ENCODE measurements at places on chromosomes 5 and 9.

GRCh38 chr5:114360816-114361723 lies 800 bp upstream of the KCNN2 start:
- no peak for DNase-seq

GRCh38 chr5:77645158-77645994 lies 6.9 kb upstream of the OTP start:
- DNase-seq: peak; percentile 57

DNA sequence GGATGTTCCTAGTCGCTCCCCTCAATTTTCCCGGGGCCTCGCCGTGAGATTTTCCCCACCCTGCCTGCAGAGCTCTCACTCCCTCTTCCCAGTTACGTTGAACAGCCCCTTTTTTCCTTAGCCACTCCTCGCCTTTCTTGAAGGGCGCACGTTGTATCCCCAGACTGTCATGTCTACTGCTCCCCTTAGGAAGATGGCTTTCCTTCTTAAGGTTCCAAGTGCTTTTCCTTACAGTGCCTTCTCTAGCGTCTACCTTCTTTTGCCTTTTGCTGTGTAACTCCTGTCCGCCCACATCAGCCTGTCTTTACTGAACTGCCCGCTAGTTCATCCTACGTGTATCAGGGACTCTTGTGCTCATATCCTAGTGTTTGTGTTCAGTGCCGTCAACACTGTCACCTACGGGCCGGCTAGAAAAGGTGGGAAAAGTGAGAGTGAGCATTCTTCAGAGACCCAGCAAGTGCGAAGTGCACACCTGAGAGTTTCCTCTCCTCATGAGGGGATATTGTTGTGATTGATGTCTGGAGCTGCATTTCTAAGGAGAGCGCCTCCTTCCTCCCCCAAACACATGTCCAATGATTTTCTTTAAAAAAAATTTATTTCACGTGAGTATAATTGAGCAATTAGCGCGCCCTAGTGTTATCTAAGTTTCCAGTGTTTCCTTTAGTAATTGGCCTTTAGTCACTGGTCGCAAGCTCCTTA lies 764 bp downstream of the CAMLG start:
- peak; percentile 2 for DNase-seq

- DNase-seq: peak; percentile 6
These were observed 133.0 kb upstream of the TUT7 start for GRCh38 chr9:86486891-86487837.

DNA sequence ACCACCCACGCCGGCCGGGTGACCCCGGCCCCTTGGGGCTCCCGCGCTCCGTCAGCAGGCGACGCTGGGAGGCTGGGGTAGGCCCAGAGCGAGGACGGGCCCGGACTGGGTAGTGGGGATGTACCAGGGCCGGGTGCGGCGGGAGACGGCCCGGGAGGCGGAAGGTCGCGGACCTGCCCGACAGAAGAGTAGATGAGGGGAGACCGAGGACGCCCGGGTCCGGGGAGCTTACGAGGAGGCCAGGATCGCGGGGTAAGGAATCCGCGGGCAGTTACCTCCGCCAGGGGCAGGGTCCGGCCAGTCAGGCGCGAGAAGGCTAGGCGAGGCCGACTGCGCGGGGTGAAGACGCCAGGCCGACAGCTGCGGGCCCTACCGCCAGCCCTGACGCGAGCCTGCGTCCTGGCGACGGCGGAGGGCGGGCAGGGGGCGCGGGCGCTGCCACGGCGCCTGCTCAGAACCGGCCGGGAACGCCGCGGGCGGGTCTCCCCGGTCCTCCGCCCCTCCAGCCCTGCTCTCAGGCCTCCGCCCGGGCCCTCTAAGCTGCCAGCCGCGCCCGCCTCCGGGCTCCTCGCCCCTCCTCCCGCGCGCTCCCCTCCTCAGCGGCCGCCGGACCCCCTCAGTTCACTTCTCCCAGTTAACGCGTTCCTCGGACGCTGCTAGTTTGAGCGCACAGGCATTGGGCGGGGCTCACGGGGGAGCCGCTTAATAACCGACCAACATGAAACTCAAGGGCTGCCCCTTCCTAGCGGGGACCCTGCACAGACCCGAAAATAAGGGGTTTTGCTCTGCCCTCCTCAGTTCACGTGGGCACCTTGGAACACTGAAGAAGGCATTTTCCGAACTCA lies at the start of gene CPLANE1:
TSS of gene CPLANE1 (minus strand) at position 407 of the 845 bp plus-strand sequence. CDS start 1,678 bp downstream, outside the sequence.
- peak; percentile 70 for DNase-seq

- peak; percentile 24 for DNase-seq
These were observed 441.8 kb upstream of the TLE4 start for GRCh38 chr9:79129865-79130480.

DNA sequence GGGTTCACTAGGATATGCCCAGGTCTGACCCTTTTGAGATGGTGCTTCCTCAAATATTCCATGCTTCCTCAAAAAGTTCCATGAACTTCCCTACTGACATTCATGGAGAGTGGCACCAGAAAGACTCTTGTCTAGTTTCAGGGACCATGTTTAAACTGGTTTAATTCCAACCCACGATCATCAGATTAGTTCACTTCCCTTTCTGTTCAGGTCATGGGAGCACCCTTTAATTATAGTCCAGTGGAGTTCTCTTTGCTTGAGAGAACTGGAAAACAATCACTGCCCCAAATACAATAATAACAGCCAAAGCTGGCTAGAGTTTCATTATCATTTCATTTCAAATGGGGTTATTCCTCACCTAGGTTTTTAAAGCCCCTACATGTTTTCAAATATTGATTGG lies 9.7 kb upstream of the ERBIN start:
- DNase-seq: no peak

DNA sequence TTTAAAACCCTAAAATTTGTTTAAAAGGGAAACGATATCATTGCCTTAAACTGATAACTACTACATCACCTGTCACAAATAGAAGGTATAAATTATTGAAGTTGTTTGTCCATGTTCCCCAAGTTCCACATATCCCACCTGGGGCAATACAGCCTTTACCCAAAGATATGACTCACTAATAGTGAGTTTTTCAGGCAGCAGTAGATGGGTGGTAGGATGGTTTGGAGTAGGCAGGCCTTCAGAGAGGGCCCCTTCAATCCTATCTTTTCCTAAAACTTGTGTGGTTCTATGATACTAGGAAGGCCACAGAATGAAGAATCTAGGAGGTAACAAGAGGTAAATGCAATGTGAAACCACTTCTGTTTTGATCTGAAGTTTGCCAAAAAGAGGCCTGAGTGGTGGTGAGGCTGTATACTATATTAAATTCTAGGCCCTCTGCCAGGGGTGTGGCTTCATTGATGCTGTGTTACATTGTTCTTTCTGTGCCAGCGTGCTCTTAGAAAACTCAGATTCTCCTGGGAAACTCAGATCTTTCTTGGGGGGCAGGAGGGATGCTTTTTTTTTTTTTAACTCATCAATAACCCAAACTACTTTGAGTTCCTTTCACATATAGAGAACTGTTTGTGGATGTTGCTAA lies 7.2 kb downstream of the CYSTM1 start:
- DNase-seq: no peak

- DNase-seq: peak; percentile 30
These were observed 56.6 kb downstream of the SLC28A3 start for GRCh38 chr9:84283946-84284345.

DNA sequence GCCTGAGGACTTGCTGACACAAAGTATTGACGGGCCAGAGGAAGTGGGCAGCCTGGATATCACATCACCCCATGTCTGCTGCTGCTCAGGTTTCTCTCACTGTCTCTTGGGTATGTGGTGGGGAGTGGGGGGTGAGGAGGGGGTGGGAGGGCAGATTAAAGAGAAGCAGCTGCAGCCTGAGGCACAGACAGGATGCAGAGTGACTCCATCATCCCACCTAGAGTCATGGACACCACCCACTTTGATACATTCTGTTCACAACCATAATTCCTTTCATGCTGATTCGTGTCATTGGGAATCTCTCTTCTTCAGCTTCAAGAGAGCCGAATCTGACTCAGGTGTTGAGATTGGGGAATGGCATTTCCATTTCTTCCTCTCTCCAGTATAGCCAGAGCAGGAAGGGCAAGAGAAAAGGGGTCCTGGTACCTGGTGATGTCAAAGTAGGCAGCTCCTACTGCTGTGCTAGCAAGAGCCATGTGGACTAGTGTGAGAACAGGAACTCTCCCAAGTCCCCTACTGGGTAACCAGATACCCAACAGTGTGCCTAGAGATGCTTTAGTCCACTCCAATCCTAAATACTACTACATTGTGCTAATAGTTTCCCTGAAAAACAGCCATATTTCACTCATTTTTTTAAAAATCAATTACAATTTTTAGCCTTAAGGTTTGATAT lies 22.4 kb downstream of the GRAMD2B start:
- DNase-seq: no peak

DNA sequence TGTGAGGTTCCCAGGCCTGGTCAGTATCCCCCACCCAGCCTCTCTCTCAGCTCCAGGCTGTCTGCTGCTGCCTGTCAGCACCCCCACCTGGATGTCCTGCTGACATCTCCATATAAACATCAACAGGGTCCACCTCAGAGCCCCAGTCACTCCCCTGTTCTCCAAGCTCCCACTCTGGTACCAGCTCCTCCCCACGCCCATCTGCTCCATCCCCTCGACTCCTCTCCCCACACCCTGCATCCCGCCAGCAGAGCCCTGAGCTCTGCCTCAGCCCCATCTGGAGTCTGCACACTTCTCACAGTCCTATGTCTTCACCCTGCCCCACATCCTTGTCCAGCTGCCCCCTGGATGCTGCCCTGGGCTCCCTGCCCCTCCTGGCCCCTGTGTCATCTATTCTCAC lies 67.7 kb upstream of the LRRTM2 start:
- DNase-seq: no peak

- DNase-seq: no peak
These were observed 21.2 kb downstream of the GRIA1 start for GRCh38 chr5:153511622-153512021.

DNA sequence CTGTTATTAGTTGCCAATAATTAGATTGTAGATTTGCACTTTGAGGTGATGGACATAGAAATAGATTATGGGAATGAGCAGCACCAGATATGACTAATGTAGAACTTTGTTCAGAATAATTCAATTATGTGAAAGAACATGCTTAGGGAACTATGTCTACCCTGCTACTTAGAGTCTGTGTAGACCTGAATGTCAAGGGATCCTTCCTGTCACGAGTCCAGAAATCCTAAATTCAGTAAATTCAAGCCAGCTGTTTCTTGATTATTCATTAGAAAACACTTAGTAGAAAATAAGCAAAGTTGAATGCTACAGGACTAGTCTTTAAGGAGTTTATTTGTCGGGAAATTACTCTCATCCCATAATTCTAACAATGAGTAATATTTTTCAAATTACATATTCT lies 887.3 kb upstream of the SEMA6A start:
- no peak for DNase-seq

DNA sequence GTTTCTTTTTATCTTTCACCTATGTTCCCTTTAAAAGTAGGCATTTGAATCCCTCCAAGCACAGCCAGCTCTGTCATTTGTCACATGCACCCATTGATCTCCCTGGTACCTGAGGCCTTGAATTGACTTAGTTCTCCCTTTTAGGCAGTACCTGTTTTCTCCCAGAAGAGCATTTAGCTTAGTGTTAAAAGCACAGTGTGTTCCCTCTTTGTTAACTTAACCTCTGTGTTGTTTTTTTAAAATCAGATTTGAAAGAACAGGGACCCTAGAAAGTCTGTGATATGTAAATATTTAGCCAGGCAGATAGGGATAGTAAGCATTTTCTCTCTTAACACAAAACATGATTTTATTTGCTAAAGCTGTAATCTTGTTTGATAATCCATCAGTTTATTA lies 113.8 kb upstream of the SPATA31D4 start:
- no peak for DNase-seq

DNA sequence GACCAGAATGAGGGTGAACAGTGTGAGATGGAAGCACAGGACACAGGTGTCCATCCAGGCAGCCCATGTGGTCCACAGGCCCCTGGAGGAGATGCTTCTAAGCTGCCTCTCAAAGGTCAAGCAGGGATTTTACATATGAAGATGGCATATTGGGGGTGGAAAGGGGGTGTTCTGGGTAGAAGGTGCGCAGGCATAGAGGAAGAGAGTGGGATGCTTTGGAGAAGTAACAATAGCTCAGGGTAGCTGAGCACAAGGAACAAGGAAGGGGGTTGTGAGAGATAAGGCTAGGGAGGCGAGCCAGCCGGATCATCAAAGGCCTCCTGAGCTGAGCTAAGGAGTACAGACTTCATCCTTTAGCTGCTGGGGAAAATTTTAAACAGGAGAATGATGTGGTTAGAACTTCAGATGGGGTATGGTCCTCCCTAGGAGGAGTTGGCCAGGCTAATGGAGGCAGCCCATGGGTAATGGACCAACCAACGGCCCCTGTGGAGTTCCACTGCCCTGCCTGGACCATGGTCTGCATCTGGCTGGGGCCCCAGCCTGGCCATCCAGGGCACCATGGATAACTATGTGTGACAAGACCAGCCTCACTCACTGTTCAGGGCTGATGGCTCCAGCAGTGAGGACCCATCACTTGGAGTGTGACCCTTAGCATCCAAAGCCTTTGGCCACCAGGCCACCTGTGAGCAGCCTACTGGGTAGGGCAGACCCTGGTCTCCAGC lies 86.8 kb upstream of the TBC1D2 start:
- DNase-seq: no peak

GRCh38 chr5:181059297-181060230 lies 19.5 kb downstream of the BTNL9 start:
- DNase-seq: no peak

DNA sequence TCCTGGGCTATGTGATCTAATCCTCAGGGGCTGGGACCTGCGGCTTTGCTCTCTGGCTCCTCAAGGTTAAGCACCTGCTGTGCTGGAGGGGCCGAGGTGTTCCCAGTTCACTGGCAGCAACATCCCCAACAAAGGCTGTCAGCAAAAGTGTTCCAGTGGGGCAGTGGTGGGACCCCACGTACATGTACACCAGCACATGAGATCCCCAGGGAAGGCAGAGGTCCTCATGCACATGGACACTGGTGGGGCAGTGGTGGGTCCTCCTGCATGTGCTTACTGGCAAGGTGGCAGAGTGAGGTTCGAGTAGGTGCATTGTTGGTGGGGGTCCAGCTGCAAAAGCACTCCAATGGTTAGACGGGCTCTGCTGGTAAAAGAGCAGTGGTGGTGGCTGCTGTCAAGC lies 255.6 kb upstream of the MPDZ start:
- DNase-seq: no peak

DNA sequence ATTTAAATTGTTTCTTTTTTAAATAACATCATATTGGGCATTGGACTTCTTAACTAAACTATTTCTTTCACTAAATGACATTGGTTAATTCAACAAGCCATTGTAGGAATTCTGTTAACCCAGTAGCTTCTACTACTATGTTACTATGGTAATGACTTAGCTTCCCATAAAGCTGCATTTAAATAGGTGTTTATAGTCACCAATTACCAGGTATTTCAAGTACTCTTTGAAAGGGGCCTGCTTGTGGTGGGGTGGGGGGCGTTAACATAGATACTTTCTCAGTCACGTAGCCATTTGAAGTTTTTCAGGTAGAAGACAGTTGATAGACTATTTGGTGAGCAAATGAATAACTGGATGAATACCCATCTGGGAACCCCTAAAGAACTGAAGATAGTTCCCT lies 34.0 kb downstream of the PIK3R1 start:
- DNase-seq: no peak

- DNase-seq: peak; percentile 38
These were observed 278.1 kb downstream of the AOPEP start for GRCh38 chr9:95004411-95005277.
